ENCODE measurements at places on chromosomes 12 and 14.

DNA sequence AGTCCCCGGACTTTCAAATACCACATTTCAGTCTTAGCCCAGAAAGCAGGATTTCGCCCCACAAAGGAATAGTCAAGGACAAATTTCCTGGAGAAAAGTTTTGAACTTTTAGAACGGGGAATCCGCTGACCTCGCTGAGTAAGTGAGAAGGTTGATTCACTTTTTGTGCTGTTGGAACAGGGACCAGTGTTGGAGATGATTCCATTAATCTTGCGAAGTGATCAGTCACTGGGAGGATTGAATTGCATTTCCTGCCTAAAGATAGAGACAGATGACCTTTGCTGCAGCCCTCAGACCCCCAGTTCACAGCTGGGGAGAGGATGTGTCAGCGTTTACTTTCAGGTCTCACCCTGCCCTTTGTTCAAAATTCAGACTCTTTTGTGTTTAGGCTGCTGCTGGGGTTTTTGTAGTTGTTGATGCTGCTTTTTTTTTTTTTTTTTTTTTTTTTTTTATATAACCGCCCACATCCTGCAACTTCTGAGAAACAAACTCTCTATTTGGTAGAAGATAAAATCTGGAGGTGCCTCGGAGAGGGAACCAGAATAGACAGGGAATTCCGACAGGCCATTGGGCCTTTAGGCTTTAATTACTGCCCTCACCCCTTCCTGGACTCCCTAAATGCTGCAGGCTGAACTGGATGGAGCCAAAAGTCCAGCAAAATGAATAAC lies 9.8 kb upstream of the KDM2B start:
- DNase-seq: peak; percentile 43

DNA sequence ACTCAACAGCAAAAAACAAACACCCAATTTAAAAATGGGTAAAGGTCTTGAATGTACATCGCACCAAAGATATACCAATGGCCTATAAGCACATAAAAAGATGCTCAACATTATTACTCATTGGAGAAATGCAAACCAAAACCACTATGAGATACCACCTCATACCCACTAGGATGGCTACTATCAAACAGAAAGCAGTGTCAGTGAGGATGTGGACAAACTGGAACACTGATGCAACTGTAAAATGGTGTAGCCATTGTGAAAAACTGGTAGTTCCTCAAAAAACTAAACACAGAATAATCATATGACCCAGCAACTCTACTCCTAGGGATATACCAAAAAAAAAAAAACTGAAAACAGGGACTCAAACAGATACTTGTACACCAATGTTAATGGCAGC lies 49.3 kb downstream of the CDK17 start:
- no peak for DNase-seq

- no peak for DNase-seq
Measured at GRCh38 chr14:95686935-95687334, 709 bp downstream of the TCL1B start.

DNA sequence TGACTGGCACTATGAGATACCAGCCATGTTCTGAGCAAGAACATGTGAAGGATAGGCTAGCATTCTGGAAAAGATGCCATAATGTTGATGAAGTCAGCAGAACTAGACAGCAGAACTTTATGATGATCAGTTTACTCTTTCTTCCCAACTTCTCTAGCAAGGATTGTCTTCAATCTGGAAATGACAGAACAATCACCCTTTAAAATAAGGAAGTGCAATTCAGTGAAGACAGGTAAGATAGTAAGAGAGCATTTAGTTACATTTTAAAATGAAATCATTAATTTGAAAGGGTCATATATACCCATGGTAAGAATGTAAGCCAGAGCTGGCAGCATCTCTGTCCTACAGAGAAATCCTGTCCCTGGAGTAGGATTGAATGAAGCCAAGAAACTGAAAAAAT lies 66.0 kb upstream of the C12orf71 start:
- no peak for DNase-seq

DNA sequence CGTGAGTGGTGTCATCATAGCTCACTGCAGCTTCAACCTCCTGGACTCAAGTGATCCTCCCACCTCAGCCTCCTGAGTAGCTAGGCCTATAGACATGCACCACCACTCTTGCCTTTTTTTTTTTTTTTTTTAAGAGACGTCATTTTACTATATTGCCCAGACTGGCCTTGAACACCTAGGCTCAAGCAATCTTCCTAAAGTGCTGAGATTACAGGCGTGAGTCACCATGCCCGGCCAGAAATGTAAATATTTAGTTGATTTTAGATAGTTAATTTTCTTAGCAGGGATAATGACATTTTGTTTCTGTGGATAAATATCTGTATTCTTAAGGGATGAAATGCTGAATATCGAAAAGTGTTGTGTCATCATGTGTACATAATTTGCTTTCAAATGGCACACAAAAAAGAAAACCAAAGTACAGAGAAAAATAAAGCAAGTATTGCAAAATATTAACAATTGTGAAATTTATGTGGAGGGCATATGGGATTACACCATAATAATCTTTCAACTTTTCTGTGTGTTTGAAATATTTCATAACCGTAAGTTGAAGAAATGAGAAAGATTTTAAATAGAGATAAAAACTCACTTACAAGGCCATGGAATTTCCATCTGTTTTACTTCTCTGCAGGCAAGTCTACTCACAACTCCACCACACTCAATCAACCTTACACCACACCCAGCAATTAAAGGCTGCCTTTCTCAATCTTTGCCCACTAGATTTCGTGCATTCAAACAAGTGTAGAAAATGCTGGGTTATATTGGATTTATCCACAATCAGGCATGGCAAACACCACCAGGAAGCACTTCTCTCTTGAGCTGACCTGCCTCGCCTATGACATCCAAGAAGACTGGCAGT lies 93.7 kb downstream of the SPTSSA start:
- DNase-seq: peak; percentile 52
